ENCODE measurements at places on chromosomes 5 and 9.

DNA sequence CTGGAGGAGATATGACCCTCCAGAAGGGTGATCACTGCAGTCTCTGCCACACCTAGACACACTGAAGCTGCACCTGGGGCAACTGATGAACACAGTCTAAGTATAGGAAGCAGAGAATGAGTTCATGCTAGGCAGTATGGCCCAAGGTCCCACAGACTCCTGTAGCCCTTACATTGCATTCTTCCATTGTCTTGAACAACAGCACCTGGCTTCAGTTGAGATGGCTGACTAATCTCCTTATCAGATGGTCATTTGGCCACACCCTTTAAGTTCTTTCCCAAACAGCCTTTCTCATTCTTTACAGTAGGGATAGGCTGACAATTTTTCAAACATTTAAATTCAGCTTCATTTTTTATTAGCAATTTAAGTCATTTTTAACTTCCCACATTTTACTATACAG lies 23.1 kb downstream of the CENPK start:
- no peak for DNase-seq

- no peak for DNase-seq
These were observed 21.3 kb downstream of the ABCA1 start for GRCh38 chr9:104906441-104907277.

- no peak for DNase-seq
These were observed 63.6 kb upstream of the IL12B start for GRCh38 chr5:159393854-159394274.

DNA sequence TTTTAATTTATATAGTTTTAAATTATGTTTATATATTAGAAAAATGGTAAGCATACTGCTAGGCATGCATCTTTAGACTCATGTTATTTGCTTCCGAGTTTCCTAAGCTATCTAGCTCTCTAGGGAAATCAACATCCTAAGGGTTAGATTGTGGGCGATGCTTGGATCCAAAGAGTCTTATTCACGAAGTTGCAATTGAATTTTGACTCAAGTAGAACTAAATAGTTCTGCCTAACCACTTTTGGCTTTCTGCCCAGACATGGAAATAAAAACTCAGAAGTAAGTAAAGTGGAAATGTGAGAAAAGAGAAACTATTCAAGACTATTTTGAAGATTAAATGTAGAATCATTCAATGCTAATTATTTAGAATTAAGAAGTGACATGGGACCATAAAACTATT lies 440.4 kb downstream of the CDH18 start:
- no peak for DNase-seq
